ENCODE measurements at places on chromosomes 2 and 18.

GRCh38 chr2:239275847-239276831, 124.7 kb downstream of the HDAC4 start:
- DNase-seq, result no peak

DNA sequence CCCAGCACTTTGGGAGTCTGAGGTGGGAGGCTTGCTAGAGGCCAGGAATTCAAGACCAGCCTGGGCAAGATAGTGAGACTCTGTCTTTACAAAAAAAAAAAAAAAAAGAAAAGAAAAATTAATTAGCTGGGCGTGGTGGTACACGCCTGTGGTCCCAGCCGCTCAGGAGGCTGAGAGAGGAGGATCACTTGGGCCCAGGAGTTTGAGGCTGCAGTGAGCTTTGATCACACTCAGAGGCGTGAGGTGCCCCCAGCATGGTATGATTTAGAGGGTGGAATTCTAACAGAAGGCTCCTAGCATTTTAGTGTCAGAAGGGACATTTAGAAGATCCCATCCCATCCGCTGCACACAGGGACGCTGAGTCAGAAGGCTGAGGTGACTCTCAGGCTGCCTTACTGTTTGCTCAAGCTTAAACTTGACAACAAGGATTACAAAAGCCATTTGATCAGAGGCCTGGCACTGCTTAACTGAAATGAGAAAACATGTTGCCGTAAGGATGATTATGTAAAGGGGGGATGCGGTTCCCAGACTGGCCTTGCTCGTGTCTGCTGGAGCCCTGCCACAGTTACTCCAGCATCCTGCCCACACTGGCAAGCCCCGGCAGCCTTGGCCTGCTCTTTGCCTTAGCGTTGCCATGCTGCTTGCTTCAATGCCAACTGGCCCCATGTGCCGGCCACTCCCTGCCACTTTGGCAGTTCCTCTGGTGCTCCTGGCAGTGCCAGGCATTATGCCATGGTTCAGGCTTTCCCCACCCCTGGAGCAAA, 45.6 kb upstream of the SLC1A4 start:
- no peak for DNase-seq

DNA sequence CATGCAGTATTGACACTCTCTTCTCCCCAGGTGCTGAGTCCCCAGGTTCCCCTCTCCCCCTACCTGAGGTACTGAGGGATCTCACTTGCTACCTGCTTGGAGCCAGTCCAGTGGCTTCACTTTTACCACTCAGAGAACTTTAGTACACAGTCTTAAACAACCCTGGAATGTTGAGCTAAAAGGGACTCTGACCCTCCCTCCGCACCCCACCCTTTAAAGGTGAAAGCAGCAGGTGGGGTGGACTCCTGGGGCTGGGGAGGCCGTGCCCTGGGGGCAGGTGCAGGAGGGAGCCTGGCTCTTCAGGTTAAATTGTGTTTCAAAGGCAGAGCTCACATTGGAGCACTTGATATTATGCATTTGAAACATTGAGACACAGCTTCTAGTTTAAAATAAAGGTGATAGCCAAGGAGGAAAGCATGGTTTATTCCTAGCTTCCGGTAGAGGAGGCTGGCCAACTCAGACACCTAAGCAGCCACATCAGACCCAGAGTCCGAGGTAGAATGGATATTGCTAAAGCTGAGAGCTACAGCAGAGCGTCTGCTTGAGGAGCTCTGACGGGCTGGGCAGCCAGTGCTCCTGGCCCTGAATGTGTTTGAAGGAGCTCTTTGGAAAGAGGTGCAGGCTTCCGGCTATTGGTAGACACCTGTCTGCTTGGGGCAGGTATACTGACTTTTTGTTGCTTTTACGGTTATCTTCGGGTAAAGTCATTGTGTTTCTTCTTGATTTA, 196.4 kb downstream of the AGAP1 start:
- no peak for DNase-seq

GRCh38 chr2:44168681-44169154, at the start of gene PPM1B:
Gene PPM1B, plus strand, starts transcription at chr2:44168875. Its CDS starts 32,325 bp downstream, at chr2:44201200.
- DNase-seq, result peak; percentile 94

DNA sequence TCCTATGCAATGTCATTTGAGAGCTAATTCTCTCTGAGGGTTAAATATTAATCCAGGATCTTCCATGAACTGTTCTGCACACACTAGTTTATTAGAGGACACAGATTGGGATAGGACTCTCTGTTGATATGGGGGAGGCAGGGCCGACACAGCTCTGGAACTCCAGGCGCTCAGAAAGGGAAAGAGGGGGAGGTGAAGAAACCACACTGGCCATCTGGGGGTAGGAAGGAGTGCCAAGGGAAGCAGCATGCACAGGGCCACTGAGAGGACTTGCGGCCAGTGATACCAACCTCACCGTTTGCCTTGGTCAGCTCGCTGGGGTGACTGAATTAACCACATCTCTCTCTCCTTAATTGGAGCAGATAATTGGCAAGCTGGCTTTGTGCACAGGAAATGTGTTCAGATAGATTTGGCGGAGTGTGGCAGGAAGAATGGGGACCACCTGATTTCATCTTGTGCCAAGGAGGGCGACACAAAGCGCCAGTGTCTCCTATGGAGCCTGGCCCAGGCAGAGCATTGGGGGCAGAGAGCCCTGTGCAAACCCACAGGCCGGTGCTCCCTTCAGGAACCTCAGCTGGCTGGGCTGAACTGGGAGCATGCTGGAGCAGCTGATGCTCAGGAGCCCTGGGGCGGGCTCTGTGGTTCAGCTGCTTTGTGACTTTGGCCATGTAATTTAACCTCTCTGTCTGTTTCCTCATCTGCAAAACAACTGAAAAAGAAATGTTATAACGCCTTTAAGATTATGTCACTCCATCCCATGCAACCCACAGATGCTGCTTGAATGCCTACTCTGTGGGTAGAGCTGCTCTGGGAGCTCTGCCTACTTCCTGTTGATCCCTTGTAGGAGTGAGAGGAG, 114.7 kb upstream of the STON1 start:
- DNase-seq, result no peak

GRCh38 chr2:95350368-95350767, 52.1 kb upstream of the FAHD2A start:
- no peak for DNase-seq

DNA sequence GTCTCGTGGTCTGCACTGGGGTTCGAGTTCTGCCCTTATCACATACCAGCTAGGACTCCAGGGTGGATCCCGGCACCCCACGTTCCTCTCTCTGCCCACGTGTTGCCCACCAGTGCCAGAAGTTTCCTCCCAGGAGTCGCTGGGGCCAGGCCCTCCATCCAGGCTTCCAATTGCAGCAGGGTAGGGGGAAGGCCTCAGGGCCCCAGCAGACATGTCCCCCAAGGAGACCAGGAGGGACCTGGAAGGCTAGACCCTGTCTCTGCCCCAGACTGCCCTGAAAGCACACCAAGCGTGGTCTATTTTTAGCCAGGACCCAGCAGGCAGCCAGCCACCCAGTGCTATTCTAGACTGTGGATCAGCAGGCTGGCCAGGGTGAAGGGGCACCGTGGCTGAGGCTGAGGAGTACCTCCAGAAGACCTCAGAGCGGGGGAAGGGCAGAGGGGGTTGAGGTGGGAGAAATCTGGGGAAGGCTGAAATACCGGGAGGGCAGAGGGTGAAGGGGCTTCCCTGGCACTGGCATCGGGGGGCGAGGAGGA, 18.8 kb upstream of the TNS1 start:
- DNase-seq, result no peak

DNA sequence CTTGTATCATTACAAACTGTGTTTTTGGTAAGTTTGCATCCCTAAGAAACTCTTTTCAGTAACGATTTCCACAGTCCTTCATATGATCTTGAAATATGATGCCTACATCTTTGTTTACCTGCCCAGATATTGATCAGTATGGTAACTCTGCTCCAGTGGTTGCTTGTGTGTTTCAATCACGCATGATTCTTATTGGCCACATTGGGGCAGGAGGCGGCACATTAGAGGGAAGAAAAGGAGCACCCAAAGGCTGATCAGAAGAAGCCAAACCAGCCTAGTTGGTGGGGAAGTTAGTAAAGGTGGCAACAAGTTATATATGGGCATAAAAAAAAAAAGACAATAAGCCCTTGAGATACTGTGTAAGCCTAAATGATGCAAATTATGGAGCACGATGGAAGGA, 158.9 kb downstream of the RHBDD1 start:
- no peak for DNase-seq

DNA sequence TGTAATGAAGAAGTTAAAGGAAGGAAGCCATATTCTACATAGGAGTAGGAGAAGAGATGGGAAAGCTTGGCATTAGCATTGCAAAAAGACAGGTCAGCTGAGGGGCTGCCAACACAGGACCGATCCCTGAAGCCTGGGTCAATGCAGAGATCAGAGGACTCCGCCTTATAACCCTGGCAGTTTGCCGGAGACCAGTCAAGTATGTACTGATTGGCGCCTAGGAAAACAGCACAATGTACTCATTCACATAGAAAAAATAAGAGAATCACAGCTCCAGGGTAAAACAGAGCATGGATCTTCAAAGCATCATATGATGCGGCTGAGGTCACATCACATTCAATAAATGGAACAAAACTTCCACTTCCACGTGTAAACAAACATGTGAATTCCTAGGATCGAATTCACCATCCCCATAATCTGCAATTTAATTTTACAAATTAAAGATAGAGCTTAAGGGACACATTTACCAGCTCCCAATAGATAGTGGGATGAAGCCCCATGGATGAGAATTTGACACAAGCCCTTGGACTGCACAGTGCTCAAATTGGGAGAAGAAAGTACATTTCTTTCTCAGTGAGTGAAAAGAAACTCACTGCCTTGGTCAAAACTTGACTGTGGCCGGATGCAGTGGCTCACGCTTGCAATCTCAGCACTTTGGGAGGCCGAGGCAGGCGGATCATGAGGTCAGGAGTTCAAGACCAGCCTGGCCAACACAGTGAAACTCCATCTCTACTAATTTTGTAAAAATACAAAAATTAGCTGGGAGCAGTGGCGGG, 135.0 kb upstream of the KLHL14 start:
- no peak for DNase-seq

DNA sequence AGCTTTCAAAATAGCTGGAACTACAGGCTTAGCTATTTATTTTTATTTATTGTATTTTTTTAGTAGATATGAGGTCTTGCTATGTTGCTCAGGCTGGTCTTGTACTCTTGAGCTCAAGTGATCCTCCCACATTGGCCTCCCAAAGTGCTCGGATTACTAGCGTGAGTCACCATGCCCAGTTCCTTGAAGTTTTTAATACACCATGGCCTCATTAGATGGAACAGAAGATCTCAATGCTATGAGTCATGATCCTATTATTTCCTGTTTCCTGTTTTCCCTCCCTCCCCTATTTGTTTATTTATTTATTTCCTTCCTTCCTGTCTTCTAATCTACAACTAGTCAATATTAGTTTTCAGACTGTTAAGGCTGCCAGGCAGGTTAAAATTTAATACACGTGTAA, 309.0 kb downstream of the CMPK2 start:
- DNase-seq, result no peak

- DNase-seq, result no peak
These were observed 101.5 kb downstream of the KCNF1 start for GRCh38 chr2:11013196-11013595.

DNA sequence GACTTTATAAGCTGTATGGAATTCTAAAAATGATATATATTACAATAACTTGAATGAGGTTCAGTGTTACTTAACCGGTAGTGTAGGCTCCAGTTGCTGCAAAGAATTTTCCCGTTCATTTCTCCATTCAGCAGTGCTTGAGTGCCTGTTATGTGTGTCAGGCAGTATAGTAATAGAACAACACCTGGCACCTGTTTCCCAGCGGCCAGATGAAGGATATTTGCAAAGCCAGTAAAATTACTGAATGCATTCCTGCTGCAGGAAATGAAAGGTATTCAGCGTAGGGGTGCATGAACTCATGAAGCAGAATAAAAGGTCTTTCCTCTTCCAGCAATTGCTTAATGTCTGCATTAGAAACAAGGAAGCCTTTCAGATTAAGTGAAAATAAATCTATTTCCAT, 18.8 kb downstream of the YPEL5 start:
- no peak for DNase-seq

- no peak for DNase-seq
These were observed 1.9 kb downstream of the ADCYAP1 start for GRCh38 chr18:906416-907114.

- no peak for DNase-seq
These were observed 44.1 kb downstream of the FAM171B start for GRCh38 chr2:186737732-186738508.

GRCh38 chr18:44911773-44912172, 231.1 kb downstream of the SETBP1 start:
- DNase-seq, result no peak

DNA sequence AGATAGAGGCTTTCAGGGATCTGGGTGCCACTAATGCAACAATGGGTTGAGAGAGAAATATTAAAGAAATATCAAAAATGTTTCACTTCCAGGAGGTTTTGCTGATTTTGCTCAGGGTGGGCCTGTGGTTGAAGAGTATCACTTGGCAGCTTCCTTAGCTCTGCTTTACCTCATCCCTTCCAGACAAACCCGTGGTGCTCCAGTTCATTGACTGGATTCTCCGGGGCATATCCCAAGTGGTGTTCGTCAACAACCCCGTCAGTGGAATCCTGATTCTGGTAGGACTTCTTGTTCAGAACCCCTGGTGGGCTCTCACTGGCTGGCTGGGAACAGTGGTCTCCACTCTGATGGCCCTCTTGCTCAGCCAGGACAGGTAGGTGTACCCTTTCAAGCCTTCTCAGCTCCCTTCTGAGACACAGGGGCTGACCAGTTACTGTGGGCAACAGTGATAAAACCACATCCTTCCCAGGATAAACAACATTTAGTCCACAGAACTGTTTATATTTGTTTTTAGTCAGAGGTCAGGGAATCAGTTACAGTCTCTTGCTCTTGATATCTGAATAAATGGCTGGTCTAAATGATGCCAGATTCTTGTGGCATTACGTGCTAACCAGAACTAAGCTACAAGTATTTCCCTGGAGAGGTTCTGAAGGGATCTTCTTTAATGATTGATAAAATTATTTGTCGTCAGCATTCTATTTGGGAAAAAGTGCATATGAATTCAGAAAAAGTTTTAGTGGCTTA, 7.0 kb downstream of the SLC14A1 start:
- DNase-seq, result no peak

GRCh38 chr18:65919018-65919417, 168.2 kb downstream of the CDH7 start:
- no peak for DNase-seq

DNA sequence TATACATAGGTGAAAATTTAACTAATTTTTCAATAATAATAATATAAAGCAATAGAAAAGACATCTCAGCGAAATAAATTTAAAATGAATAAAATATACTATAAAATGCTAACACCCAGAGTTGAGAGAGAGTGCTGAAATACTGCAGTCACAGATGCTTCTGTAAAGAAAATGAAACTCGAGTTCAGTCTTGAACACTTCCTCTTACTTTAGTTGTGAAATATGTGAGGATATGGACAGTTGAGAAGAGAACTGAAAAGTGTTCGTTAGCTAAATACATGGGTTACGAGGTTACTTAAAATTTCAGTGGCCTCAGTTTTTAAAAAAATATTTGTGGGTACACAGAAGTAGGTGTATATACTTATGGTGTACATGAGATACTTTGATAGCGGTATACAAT, 106.8 kb downstream of the DNAH7 start:
- no peak for DNase-seq

GRCh38 chr2:10529611-10530010, 81.5 kb upstream of the ODC1 start:
- no peak for DNase-seq

GRCh38 chr2:135931776-135932443, 53.5 kb downstream of the DARS1 start:
- no peak for DNase-seq

Measured in memory B cell (primary cell).